Spinal cord (tissue), 10 donors: ENCODE measurements at places on chromosomes 7 and 10. TPM values are rescaled to one million over a fixed set of nuclear protein-coding genes. Genes with fewer than 3 reads are reported as not detected.

GRCh38 chr7:45035893-45036292 lies 35.9 kb downstream of the CCM2 start:
- DNase-seq, result no peak

GRCh38 chr10:119131512-119132240 lies 27.8 kb downstream of the DENND10 start:
- DNase-seq, result no peak

DNA sequence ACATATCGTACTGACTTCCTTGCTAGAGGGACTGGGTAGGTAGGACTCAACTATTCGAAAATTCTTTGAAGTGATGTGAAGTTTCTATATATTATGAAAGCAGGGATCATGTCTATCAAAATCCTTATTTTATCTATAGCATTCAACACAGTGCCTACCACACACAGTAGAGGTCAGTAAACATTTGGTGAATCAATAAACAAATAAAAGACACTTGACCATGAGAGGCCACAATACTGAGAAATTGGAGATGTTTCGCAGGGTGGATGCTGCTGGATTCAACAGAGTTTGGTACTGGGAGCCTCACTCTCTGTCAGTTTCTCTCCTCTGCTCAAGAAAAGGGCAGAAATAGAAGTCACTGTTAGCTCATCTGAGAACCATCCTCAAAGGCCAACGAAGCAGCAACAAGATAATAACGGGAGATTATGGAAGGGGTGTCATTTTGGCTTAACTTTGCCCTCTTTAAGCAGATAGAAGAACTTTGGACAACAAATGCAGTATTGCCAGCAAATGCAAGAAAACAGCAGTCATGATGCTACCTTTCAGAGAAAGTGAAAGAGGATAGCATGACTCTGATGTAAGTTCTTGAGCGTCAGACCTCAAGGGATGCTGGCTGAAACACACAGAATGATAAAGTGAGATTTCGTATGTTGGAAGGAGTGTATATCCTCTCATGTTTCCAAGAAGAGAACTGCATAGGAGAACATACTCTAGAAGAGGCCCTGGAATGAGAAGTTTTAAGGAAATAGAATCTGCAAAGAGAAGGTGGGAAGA lies 107.6 kb downstream of the SEMA3E start:
- no peak for DNase-seq

DNA sequence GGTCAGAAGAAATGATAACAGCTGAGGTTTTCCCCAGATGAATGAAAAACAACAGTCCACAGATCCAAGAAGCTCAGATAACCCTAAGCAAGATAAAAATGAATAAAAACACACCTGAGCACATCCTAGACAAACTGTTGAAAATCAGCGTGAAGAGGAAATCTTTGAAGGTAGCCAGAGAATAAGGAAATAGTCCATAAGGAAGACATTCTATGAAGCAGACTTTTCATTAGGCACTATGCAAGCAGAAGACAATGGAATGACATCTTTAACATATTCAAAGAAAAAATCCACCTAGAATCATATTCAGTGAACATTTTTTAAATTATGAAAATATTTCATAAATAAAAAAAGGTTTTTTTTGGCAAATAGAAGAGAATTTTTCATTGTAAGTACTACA lies 15.1 kb upstream of the IL15RA start:
- DNase-seq, result no peak

DNA sequence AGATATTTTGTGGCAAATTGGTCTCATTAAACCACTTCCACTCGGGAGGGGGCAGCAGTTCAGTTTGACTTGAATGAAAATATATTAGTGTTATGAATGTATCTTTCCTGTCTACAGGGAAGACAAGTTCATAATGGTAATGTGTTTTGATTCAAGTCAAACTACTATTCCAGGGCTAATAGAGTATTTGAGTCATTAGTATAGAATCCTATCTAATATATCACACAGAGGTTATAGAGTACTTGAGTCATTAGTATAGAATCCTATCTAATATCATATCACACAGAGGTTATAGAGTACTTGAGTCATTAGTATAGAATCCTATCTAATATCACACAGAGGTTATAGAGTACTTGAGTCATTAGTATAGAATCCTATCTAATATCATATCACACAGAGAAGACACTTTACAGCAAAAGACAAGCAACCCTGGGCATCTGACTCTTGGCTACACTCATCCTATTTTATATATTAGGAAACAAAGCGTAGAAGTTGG lies 199.7 kb upstream of the MAGI2 start:
- no peak for DNase-seq

DNA sequence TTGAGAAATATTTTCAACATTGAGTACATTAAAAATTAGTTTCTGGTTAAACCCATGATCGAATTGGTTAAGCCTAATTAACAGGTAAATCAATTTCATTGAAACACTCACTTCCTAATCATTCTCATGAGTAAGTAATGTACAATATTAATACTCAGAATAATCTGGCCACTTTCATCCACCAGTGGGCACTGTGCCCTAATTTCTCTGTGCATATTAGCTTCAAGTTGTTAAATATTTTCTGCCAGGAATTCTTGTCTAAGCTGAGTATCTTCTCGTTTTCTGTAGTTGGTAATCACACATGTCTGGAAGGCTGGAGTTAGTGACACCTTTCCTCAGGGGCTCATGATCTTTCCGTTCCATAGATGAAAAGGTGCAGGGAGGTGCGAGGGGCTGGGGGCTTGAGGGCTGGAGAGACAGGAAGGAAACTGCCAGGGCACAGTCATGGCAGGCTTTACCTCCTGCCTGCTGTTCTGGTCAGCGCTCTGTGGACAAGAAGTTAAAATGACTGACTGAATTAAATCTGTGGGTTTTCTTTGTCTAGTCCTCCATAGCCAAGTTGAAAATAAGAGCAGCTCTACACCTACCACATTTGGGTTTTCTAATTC lies 71.9 kb downstream of the WIPF3 start:
- DNase-seq, result peak; percentile 88

DNA sequence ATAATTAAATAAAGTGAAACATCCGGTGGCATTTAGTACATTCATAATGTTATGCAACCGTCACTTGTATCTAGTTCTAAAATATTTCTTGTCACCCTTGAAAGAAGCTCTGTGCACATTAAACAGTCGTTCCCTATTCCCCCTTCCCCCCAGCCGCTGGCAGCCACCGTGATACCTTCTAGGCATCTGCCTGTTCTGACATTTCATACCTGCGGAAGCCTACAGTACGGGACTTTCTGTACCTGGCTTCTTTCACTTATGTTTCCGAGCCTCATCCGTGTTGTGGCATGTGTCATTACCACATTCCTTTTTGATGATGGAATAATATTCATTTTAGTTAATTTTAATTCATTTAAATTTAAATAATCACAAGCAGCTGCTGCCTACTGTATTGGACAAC lies 13.9 kb upstream of the SFRP5 start:
- no peak for DNase-seq

DNA sequence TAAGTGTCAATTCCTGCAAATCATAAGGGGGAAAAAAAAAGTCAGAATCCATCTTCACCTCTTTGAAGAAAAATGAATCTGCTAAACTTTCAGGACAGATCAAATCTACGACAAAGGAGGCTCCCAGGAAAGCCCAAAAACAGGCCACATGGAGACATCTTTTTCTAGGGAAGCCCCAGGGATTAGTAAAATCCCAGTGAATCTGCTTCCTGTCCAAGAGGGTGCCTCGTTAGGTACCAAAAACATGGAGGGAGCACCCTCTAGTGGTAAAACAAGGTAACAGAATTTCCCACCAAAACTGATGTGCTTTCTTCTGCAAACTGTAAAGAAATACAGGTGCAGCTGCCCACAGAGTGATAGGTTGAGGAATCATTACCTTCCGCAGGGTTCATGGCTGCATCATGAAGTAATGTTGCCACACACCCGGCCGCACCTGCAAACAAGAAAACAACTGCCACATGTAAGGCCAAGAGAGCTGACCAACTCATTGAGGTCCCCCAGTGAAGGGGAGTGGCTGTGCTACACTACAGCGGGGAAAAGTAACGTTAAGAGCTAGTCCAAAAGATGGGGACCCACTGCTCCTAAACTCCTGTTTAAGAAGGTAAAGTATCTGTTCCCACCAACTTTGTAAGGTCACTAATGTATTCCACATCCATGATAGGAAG lies 7.9 kb downstream of the SLC25A28 start:
- peak; percentile 18 for DNase-seq

TACC2 gene
- total RNA-seq, result 21.6 TPM

OR2A12 gene
- total RNA-seq, result not detected

CRYGN gene
- total RNA-seq, result 10.3 TPM

SPDYE1 gene
- not detected for total RNA-seq

ZNF33B gene
- total RNA-seq, result 31.0 TPM
